Activated CD8-positive, alpha-beta memory T cell treated with anti-CD3 and anti-CD28 coated beads, Interleukin-2, amount 50 U/mL, for 4 hours (primary cell): ENCODE measurements at places on chromosomes 4 and X.

DNA sequence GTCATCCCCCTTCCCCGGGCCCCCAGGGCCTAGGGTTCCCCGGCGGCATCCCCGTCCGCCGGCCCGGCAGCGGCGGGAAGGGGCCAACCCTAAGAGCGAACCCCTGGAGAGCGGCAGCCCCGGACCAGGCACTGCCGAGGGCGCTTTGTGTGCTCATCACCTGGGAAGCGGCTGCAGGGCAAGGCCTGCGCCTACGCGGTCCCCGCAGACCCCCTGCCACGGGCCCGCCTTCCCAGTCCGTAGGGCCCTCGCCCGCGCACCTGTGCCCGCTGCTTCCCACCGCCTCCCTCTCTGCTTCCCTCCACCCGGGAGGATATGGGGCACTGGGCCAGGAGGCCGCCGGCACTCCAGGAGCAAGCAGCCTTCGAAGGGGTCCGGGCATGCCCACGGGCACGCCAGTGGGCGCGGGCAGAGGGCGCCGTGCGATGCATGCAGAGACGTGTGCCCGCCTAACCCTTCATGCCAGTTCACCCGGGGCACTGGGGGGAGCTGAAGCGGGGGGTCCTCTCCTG is 2.6 kb downstream of the FLNA start:
- no peak for DNase-seq

DNA sequence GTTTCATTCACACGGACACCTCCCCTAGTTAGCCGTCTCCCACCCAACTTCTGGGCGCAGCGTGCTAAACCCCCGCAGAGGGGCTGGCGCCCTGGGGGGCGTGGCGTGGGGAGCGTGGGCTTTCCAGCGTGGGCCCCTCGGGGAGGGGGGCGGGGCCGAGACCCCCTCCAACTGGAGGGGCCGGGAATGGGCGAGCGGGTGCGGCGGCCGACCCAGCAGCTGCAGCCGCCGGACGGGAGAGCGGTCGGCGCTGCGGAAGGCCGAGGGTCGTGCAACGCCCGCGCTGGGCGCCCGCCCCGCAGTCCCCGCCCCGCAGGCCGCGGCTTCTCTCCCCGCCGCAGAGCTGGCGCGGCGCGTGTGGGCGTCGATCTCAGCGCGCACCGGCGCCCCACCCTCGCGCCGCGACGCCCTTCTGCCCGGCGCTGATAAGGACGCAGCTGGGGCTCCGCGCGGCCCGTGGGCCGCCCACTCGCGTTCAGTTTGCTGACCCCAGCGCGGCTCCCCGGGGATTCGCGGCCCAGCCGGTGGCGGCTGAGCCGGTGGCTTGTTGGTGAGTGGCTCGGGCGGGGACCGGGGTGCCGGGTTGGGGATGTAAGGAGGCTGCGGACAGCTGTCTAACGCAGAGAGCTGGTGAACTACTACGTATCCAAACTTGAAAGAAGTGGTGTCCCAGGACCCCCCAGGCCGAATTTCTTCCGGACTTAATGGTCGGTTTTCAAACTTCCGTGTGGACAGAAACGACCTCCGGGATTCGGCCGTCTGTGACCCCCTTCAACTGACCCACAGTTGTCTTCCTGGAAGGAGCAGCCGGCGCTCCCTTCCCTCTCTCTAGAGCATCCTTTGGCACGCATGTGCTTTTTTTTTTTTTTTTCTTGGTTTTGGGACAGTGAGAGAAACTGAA is 1.5 kb downstream of the FHDC1 start:
- no peak for DNase-seq

DNA sequence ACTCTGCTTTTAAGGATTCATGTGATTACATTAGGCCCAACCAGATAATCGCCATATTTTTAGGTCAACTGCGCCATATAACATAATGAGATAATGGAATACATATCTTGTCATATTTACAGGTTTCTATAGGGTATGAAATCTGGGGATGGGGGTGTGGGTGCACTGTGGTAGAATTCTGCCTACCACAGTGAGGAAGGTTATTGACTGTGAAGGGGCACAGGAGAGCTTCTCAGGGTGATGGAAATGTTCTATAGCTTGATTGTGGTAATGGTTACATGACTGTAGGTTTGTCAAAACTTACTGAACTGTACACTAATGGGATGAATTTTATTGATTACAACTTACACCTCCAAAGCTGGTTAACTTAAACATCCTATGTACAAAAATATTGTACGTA is 15.9 kb downstream of the USP53 start:
- DNase-seq, result no peak

- DNase-seq, result no peak
Observed at GRCh38 chr4:6582889-6583490, 8.0 kb downstream of the MAN2B2 start.

DNA sequence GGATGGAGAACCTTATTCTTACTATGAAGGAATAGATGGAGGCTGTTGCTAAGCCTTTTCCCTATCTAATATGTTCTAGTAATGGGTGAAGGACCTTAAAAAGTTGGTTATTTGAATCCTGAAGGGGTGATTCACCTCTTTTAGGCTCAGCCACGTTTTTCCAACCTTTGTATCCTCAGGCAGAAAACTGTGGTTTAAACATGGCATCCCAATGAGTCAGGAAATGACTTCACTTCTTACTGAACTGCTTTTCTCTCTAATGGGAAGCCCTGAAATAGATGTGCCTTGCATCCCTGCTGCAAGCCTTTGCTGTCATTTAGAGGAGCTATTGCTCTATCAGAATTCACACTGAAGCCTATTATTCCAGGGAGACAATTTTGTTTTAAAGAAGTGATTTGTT is 191.0 kb upstream of the ARX start:
- no peak for DNase-seq

- DNase-seq, result no peak
Observed at GRCh38 chrX:16825264-16826035, 39.2 kb downstream of the TXLNG start.

- no peak for DNase-seq
Observed at GRCh38 chrX:137945470-137945869, 379.5 kb downstream of the ZIC3 start.

DNA sequence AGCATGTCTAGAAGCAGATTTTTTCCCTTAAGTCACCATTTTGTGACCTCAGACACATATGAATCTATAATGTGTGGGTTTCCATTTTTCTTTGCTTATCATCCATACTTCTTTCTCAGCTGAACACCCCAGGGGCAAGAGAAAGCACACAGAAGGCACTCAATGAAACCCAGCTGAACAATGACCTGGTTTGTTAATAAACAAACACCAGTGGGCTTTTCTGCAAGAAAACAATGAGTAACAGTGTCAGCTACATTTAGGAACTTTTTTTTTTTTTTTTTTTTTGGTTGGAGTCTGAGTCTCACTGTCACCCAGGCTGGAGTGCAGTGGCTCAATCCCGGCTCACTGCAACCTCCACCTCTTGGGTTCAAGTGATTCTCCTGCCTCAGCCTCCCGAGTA is 40.7 kb upstream of the KLF3 start:
- DNase-seq, result no peak

DNA sequence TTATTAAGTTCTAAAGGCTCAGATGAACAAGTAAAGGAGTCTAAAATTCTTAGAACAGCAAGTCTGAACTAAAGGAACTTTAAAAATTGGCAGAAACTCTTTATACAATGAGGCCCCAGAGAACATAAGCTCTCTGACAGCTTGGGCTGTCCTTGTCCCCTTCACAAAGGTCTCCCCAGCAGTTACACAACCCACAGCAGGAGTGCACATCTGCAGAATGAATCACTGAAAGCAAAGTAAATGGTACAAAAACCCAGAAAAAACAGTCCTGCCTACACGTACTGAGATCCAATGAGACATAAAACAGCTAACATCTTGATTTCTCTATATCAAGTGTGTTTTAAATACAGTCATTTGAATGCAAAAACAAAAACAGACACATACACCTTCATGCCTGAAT is 18.7 kb downstream of the RBBP7 start:
- DNase-seq, result no peak

GRCh38 chr4:169225812-169226211 is 44.9 kb downstream of the SH3RF1 start:
- no peak for DNase-seq

DNA sequence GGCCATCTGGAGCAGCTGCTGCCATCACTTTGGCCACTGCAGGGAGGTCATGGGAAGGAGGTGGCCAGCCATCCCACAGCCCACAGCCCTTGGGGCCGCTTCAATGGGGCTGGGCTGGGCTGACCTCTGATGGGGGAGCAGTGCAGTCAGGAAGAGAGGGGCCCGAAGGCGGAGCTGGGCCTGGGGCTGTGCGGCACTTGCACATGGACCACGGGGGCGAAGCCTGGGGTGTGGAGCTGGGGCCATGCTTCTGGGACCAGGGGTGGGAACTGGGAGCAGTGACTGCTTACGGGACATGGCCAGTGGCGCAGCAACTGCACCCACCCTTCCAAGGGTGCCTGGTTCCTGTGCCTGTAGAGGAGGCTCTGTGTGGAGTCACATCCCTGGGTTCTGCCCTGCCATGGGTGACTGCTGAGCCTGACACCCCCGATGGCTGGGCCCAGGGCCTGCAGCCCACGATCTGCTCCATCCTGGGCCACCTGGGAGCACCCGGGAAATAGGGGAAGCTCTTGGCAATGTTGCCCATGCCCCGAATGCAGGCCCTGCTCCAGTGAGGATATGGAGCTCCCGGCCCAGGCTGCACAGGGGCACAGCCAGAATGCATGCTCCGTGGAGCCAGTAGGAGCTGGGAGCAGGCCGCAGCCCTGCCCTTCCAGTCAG is 22.4 kb upstream of the SULT1B1 start:
- DNase-seq, result no peak

DNA sequence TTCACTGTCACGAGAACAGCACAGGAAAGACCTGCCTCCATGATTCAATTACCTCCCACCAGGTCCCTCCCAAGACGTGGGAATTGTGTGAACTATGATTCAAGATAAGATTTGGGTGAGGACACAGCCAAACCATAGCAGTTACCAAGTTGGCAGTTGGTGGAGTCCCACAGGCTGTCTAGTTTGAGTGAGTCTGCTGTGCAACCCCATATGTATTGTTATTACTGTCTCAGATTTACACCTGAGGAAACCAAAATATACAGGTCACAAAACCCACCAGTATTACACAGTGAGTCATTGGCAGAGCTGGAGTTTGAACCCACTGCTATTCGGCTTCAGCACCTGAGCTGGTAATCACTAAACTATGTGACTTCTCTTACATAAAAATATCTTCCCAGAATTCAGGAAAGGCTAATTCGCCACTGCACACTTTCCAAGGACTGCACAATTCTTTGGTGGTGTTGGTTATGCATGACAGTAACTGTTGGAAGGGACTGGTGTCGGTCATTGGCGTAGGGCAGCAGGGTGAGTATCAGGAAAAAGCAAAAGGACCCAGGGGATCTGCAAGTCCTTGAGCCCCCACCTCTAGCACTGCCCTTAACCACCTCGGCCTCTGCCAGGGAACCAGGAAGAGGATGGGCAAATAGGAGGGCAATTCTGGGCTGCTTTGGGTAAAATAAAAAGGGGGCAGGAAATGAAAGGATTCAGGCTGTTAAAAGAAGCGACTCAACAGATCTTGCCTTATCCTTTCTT is 110.1 kb downstream of the USP46 start:
- DNase-seq, result no peak

GRCh38 chr4:40515037-40515397 is 114.6 kb downstream of the RBM47 start:
- DNase-seq, result no peak

DNA sequence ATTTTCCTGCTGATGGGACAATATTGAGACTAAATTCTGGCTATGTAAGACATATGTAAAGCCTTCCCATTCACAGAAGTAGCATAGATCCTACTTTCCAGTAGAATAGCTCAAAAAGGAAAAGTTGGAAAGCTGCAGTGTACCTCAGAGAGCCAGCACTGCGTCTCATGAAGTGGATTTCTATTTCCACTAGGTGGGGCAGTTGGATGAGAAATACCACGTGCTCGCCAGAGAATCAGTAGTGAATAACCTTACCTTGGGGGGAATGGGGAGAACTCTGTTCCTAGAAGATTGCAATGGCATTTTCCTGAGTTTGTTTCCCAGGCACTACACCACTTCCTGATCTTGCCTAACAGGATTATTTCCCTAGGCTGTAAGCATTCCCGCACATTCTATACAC is 907.1 kb downstream of the FSTL5 start:
- no peak for DNase-seq

- no peak for DNase-seq
Observed at GRCh38 chr4:17562157-17562556, 14.8 kb upstream of the LAP3 start.
